ENCODE measurements at places on chromosomes 1 and 21.

DNA sequence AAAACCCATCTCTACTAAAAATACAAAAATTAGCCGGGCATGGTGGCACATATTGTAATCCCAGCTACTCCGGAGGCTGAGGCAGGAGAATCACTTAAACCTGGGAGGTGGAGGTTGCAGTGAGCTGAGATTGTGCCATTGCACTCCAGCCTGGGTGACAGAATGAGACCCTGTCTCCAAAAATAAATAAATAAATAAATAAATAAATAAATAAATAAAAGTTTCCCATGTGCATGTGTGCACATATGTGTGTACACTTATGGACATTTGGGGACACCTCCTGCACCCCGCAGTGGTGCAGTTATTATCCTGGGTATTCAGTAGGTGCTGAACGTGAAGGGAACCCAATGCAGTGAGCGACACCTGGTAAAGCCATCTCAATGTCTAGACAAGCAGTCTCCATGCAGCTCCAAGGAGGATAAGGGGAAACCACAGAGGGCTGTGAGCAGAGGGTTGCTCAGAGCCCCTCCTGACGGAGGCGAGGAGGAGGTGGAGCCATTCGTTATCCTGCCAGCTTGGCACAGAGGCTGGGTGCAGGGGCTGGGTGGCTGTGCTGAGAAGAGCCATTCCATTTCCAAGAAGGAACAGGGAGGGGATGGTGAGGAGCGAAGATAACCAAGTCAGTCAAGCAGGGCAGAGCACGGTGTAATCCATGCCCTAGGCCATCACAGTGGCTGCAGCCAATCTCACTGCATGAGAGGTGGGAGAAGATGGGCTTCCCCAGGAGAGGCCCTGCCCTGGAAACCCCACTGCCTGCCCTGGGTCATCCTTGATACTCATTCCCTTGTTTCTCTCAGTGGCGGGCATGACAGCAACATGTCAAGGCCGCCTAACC lies 25.6 kb downstream of the UBIAD1 start:
- DNase-seq, result no peak

DNA sequence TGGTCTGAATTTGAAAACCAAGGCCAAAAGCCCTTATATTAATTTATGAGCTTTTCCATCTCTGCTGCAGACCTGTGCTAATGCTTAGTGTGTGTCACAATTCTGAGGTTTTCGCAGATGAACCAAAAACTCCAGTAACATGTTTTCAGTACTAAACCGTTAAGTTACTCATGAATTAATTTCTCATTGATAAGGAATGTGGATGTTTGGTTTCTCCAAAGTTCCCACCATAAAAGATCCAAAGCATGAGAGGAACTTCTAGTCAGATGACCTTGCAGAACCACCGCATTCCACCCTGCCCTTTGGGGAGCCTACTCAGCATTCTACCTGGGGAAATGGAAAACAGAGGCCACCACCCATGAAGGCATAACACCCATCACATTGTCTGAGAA lies 7.5 kb upstream of the LEPR start:
- DNase-seq, result no peak

DNA sequence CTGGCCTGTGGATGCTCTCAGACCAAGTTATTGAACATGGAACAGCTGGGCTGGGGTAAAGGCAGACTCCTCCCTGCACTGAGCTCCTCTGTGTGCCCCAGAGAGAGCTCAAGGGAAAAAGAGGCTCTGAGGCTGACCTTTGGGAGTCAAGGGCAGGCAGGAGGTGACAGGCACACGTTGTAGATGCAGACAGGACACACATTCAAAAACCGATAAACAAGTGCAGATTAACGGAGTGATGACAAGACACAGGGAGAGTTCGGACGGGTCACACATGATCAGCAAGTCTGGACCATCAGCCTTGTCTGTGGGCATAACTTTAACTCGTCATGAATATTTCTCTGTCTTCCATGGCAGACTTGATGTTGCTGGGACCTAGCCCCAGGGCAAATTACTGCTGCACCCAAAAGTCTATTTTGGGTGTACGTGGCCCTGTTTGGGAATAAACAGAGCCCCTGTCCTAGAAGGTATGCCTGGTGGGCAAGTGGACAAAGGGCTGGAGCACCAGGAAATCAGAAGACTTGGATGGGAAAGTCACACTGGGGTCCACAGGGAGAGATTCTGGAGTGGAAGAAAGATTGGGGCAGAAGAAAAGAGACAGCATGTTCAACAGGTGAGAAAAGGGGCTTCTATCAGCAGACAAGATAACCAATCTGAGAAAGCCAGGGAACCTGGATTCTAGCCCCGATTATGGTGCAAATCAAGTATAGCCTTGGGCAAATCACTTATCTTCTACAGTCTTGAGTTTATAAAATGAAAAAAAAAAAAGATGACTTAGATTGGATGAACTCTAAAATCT lies 74.9 kb downstream of the PLXNA2 start:
- no peak for DNase-seq

DNA sequence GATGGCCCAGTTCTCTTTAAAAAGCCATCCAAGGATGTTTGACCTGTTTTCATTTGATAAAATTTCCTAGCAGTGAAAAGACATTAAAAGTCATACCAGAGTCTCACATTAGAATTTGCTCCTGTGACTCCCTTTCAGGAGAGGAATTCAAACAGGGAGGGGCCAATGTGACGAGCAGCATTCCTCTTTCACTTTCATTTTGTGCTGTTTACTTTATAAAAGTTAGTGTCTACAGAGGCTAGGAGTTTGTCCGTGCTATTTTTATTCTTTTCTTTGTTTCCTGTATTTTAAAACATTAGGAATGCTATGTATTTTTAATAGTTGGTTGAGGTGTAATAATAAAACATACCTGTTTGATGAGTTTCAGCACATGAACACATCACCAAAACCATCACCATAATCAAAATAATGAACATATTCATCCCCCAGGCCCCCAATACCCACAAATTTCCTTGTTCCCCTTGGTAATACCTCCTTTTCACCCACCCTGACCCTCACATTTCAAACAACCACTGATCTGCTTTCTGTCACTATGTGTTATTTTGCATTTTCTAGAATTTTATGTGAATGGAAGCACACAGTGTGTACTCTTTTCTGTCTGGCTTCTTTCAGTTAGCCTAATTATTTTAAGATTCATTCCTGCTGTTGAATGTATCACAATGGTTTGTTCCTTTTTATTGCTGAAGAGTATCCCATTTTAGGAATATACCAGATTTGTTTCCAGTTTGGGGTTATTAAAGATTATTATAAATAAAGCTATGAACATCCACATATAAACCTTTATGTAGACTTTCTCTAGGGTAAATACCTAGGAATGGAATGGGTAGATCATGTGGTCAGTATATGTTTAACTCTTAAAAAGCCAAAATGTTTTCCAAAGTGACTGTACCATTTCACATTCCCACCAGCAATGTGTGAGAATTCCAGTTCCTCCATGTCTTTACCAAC lies 129.5 kb downstream of the TENT5C start:
- peak; percentile 5 for DNase-seq
